Forelimb muscle (tissue), 1 donor: ENCODE measurements at places on chromosomes 7 and 10.
A peak's percentile ranks its signal among the peaks of the same experiment; 100 is the strongest.

DNA sequence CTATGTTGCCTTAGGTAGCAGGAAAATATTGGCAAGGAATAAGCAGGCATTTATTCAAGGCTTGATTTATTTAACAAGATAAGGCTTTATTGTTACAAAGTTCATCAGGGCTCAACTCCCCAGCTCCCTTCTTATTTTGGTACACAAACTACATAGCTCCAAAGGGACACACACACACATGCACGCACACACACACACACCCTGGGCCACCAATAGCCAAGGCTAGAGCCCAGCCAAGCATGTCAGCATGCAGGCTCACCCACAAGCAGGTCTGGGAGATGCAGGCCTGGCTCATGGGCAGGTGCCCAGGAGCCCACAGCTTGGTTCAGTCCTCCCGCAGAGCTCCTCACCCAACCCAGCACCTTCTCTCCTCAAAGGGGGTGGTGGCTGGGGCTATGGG is 23.4 kb downstream of the LEP start:
- DNase-seq, result no peak

- DNase-seq, result peak; percentile 48
These were observed 79.9 kb upstream of the RHEB start for GRCh38 chr7:151599401-151600227.

- no peak for DNase-seq
These were observed 19.2 kb downstream of the GNA12 start for GRCh38 chr7:2824678-2825461.

- no peak for DNase-seq
These were observed 32.2 kb upstream of the MACC1 start for GRCh38 chr7:20249376-20249775.

DNA sequence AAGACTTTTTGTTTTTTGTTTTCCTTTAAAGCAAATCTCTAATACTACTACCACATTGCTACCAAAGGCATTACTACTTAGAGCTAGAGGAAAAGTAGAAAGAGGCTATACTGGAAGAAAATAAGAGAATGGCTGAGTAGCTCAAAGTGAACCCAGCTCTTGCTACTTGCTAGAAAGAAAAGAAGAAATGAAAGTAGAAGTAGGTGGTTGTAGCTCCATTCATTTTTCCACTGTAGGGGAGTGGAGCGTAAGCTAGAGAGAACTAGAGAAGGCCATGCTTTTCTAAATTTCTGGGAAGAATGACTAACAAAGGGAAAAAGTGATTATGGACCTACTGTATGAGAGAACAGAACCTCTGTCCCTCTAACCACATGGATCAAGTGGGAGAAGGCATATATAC is 184.4 kb downstream of the PON1 start:
- DNase-seq, result no peak

DNA sequence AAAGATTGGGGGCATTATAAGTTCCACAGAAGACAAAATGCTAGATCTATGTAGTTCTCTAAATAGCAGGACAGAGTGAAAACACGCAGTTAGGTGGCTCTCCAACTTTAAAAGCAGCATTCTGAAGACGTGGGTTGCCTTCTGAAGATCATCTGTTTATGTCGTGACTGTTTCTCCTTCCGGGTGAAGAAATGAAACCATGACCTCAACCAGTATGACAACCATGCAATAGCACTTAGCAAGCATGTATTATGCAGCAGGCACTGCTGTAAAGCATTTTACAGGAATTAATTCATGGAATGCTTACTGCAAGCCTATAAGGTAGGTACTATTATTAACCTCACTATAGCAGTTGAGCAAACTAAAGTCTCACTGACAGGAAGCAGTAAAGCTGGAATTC is 125.2 kb downstream of the SLC25A13 start:
- DNase-seq, result no peak

GRCh38 chr10:77036993-77037734 is 600.4 kb downstream of the KCNMA1 start:
- DNase-seq, result no peak

DNA sequence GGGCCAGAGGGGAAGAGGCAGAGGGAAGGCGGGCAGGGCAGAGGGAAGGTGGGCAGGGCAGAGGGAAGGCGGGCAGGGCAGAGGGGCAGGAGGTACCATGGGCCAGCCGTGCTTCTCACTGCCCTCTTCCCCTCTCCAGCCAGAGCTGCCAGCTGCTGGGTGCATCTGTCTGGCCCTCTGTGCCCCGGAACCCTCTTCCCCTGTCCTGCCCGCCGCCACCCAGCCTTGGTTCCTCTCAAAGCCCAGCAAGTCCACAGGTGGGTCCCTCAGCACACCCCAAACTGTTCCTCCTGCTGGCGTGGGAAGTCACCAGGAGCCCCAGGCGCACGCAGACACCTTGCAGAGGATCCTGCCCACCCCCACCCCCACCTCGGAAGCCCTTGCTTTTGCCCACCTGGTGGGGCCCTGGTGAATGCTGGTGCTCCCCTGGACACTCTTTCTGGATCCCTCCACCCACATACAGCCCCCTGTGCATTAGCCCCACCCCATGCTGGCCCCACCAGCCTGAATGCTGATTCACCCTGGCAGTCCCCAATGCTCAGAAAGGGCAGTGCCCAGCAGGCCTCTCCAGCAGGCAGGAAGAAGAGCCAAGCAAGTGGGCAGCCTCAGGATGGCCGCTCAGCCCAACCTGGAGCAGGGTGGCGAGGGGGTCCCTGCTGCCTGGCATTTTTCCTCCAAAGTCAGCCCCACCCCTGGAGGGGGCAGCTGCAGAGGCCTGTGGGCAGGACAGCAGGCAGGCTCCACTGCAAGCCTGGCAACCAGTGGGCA is 1.9 kb upstream of the PWWP2B start:
- DNase-seq, result no peak

- no peak for DNase-seq
These were observed 122.4 kb upstream of the PPP2R2D start for GRCh38 chr10:131778385-131778784.

DNA sequence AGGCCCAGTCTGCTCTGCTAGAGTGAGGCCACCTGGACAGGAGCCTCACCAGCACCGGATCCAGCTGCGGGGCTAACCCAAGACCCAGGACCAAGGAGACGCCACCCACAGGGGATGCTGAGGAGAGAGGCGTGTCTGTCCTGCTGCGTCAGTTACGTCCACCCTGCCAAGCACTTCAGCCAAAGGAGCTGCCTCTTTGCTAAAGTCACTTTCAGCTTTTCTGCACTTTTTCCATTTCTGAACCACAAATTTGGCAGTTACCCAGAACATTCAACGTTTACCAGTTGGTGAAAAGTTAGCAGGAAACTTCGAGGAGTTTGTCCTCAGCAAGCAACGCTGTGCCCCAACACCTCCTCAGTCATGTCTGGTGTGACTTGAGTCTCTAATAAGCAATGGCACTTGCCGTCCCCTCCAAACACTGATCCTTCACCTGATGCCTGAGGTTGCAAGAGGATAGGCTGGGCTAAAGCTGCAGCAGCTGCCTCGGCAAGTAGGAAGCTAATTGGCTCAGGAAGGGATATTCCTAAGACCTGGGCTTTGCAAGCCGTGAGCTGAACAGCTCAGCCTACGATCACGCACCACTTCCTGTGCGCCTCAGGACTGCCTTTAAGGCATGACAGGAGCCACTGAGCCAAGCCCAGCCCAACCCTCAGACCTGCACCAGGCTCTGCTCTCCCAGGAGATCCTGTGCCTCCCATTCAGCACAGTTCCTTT is 40.1 kb downstream of the KCNH2 start:
- no peak for DNase-seq

- peak; percentile 50 for DNase-seq
These were observed 5.2 kb downstream of the CLIP2 start for GRCh38 chr7:74294191-74294998.

- no peak for DNase-seq
These were observed 88.5 kb downstream of the CCNY start for GRCh38 chr10:35424680-35425285.

DNA sequence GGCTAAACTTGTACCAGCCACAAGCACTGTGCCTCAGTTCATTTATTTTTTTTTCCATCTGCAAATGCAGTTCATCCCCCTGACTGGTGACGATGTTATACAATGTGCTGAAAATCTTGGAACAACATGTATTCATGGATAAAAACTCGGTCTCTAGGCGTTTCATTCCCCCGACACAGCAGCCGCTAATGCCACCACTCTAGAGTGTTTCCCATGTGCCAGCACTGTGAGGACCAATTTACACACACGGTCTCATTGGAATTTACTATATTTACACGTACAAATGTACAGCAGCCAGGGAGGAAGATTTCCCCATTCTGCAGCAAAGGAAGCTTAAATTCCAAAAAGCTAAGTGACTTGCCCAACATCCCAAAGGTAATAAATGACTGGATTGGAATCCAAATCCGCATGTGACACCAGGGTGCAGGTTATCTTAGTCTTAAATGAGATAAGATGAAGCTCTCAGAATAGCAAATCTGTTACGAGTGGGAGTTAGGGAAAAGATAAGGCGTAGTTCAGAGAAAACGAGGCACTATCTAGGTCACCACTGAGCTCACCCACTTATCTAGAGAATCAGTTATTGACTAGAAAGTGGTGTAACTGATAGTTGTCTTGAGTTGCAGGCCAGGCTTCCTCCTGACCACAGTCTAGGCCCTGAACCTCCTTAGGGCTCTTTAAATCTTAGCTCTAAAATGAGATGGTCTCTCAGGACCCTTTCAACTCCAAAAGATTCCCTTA is 36.7 kb downstream of the FAM107B start:
- no peak for DNase-seq

DNA sequence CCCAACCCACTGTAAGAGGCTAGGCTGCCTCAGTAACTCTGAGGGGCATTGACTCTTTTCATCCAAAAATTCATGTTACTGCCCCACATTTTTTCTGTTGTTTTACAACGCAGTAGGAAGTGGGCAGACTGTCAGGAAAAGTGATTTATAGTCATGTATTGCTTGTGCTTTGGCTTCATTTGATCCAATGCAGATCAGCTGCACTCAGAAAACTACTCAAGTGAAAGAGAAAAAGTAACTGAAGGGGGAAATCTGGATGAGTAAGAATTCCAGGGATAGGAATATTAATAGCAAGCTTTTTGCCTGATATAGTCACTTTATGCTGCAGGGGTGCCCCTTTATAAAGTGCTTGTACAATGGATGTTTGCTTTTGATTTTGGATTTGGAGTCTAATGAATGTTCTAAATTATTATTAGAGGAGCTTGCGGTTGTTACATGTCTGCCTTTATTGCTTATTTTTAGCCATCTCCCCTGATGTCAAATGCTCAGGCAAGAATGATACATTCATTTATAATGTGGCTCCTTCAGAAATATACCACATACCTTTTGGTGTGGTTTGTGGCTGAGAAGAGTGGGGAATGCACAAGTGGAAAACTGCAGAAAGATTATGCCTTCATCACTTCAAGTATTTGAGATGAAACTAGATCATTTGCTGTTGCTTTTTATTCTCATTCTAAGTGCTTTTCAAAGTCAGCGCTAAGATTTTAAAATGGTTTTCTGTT is 86.1 kb downstream of the EGFR start:
- DNase-seq, result no peak

GRCh38 chr10:6058682-6059475 is 3.3 kb downstream of the IL2RA start:
- DNase-seq, result no peak

- DNase-seq, result no peak
These were observed 11.4 kb upstream of the PTN start for GRCh38 chr7:137354961-137355360.
